GM12878 (cell line): ENCODE measurements at places on chromosomes 12 and 14. TPM values are rescaled to one million over a fixed set of nuclear protein-coding genes. Genes with fewer than 3 reads are reported as not detected.

- DNase-seq, result no peak
Observed at GRCh38 chr12:21644516-21644915, 13.1 kb downstream of the LDHB start.

DNA sequence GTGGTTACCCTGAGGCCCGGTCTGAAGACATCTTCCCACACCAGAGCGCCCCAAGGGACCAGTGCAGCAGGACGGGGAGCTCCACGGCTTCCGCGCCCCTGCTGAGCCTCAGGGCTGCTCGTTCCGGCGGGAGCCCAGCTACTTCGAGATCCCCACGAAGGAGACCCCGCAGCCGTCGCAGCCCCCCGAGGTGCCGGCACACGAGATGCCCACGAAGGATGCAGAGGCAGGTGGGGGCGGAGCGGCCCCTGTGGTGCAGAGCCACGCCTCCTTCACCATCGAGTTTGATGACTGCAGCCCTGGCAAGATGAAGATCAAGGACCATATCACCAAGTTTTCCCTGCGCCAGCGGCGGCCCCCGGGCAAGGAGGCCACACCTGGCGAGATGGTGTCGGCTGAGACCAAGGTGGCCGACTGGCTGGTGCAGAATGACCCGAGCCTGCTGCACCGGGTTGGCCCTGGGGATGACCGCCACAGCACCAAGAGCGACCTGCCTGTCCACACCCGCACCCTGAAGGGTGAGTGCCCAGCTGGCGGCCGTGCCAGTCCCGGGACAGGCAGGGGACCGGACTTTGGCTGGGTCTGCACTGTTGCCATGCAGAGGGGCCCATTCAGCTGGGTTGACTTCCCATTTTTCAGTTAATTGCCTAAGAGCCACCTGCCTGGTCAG, 18.1 kb downstream of the CEP170B start:
- no peak for DNase-seq

- DNase-seq, result peak; percentile 3
Observed at GRCh38 chr14:21917699-21918436, 244.2 kb upstream of the OR4E1 start.

- no peak for DNase-seq
Observed at GRCh38 chr12:104852102-104852501, 106.0 kb downstream of the SLC41A2 start.

- DNase-seq, result no peak
Observed at GRCh38 chr12:52581481-52581880, 7.8 kb upstream of the KRT74 start.

- DNase-seq, result no peak
Observed at GRCh38 chr12:1377117-1377516, 217.3 kb downstream of the FBXL14 start.

- no peak for DNase-seq
Observed at GRCh38 chr14:21647380-21647779, 6.3 kb upstream of the OR4E2 start.

DNA sequence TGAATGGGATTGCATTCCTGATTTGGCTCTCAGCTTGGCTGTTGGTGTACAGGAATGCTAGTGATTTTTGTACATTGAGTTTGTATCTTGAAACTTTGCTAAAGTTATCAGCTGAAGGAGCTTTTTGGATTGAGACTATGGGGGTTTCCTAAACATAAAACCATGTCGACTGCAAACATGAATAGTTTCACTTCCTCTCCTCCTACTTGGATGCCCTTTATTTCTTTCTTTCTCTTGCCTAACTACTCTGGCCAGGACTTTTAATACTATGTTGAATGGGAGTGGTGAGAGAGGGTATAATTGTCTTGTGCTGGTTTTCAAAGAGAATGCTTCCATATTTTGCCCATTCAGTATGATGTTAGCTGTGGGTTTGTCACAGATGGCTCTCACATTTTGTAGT, 141.5 kb downstream of the CEP83 start:
- DNase-seq, result peak; percentile 31

DNA sequence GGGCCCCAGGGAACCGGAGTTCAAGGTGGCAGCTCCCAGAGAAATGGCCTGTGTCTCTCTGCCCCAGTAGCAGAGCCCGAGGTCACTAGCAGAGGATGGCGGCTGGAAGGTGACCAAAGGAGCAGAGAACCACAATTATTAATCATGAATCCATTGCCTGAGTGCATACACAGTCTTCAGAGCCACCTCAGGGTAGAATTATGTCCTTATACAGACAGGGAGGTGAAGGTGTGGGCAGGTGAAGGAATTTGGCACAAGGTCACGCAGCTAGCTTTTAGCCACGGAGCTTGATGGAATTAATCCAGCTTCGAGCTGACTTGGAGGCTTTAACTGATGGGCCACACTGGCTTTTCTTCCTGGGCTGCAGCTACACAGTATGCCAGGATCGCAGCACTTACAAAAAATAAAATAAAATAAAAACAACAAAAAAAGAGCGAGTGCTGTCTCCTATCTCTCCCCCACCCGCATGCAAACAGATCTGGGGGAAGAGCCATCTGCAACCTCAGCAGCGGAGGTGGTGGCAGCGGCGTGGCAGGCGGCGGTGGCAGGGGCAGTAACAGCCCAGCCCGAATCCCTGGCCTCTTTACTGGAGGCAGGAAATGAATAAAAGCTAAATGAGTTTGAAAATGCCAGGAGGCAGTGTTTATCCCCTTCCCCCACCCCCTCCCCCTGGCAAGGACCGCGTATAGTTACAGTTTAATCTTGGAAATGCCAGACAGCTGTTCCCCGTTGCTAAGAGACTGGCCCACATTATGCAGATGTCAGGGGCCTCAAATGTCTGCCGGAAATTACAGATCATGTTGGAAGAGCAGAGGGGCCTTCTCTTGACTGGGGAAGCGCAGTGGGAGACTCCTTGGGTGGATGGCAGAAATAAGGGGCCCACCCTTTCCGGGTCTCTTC, 93.5 kb downstream of the LRRC74A start:
- DNase-seq, result no peak

DNA sequence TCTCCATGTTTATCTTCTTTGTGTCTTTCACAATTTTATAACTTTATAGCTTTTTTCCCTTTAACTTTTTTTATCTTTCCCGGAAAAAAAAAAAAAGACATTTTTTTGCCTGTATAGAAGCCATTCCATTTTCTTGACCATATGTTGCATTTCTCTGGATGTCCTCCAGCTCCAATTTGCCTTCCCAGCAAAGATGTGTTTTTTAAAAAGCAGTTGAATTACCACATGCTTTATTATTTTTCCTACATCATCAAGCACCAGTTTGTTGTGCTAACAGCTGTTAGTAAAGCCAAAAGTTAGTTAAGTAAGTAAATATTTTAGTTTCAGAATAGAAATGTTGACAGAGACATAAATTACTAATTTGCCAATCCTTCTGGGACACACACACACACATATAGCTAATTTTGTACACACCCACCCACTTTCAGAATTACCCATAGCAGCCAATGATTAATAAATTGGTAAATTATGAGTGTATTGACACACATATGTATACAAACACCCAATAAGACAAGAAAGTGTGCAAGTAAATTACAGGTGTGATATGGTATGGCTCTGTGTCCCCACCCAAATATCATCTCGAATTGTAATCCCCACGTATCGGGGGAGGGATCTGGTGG, 118.3 kb downstream of the SLC38A6 start:
- DNase-seq, result no peak

- no peak for DNase-seq
Observed at GRCh38 chr12:116299064-116299463, 21.6 kb upstream of the MED13L start.

DNA sequence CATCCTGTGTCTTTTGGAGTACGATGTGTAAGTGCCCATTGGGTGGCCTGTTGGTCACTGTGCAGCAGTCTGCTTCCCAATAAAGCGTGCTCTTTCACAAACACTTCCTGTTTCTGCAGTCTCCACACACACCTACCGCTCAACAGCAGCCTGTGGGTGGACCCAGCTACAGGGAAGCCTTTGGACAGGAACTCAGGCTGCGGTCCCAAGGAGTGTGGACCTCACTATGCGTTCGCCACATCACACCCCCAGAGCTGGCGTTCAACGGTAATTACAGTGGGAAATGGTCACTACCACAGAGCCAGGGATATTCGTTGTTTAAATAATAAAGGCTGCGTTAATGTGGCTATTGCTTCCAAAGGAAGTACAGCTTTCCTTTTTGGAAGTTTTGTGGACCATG, 16.2 kb downstream of the PSMC1 start:
- DNase-seq, result no peak

GRCh38 chr12:95593266-95593871, 42.1 kb upstream of the USP44 start:
- no peak for DNase-seq

GRCh38 chr12:94602024-94602423, 48.3 kb downstream of the TMCC3 start:
- no peak for DNase-seq

DNA sequence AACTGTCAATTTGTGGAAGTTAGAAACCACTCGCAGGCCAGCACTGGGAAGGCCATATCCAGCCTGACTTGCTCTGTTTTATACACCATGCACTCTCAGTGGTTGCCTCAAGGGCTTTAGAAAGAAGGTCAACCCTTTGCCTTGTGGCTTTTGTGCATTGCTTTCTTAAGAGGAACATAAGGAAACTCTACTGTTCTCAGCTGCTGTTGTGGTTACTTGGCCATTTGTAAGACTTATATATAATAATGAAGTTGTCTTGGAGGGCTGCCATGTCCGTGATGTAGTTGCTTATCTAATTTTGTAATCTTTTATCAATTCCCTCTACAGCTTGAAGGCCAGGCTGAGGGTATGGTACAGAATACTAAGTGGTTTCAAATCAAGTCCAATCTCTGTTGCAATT, 637.8 kb downstream of the DIO2 start:
- DNase-seq, result no peak

GRCh38 chr12:120928864-120929652, 24.9 kb upstream of the SPPL3 start:
- DNase-seq, result no peak

GRCh38 chr12:124321556-124322270, 26.8 kb downstream of the RFLNA start:
- DNase-seq, result no peak

DNA sequence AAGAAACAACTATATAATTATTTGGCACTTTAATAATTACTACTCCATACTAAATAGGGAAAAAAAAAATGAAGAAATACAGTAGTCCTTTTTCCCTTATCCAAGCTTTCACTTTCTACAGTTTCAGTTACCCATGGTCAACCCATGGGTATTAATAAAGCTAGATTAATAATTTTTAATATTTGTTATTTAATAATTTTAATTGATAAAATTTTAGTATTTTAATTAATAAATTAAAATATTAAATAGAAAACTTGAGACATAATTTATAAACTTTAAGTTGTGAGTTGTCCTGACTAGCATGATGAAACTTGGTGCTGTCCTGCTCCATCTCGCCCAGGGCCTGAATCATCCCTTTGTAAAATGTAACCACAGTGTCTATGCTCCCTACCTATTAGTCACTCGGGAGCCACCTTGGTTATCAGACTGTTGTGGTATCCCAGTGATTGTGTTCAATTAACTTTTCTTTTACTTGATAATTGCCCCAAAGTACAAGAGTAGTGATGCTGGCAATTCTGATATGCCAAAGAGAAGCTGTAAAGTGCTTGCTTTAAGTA, 71.8 kb downstream of the PAWR start:
- no peak for DNase-seq

GRCh38 chr12:130043685-130044406, 118.4 kb upstream of the FZD10 start:
- DNase-seq, result no peak

GRCh38 chr12:27161458-27162228, 79.3 kb upstream of the C12orf71 start:
- DNase-seq, result peak; percentile 62

DNA sequence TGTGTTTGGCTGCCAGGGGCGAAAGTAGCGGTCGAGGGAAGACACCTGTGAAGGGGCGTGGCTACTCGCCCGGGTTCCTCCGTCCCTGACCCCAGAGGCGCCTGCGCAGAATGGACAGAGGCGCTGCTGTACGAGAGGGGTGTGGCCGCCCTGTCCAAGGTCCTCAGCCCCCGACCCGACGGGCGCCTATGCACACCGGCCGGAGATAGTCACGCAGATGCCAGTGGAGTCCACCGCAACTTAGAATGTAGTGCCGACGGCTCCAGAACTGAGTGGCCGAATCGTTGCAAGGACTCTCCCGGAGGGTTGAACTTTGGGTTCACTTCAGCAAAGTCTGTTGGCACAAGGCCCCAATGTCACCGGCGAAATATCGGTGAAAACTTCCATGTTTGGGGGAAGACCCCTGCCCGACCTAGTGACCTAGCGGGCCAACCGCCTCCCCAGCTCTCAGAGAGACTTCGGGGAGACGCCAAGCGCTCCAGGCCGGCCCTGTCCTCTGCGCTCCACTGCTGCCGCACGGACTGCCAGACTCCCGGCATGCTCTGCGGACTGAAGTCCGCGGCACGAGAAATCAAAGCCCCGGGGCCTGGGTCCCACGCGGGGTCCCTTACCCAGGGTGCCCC, 541 bp upstream of the RNU6-7 start:
- DNase-seq, result no peak

CLEC1B gene
- not detected in 2 replicates for total RNA-seq

AKAP5 gene
- total RNA-seq, result 3.7 and 4.0 TPM in 2 replicates

TRHDE gene
- total RNA-seq, result not detected in 2 replicates

DPPA3 gene
- total RNA-seq, result not detected in 2 replicates

KRT1 gene
- total RNA-seq, result not detected in 2 replicates

TPH2 gene
- not detected in 2 replicates for total RNA-seq

TAS2R13 gene
- 0.72 and 1.0 TPM in 2 replicates for total RNA-seq

POP5 gene
- 52.8 and 59.2 TPM in 2 replicates for total RNA-seq

SLC2A3 gene
- 19.7 and 22.4 TPM in 2 replicates for total RNA-seq

FAM90A1 gene
- 0.62 and 0.66 TPM in 2 replicates for total RNA-seq

GALC gene
- total RNA-seq, result 4.1 and 7.5 TPM in 2 replicates

GLI1 gene
- 1.1 and 1.2 TPM in 2 replicates for total RNA-seq

OTOGL gene
- 0.31 and 0.56 TPM in 2 replicates for total RNA-seq

CLEC4A gene
- 0.58 and 1.5 TPM in 2 replicates for total RNA-seq
